ENCODE measurements at places on chromosomes 6 and 20.

- peak; percentile 35 for DNase-seq
Measured at GRCh38 chr6:109121411-109121810, 26.1 kb downstream of the CEP57L1 start.

DNA sequence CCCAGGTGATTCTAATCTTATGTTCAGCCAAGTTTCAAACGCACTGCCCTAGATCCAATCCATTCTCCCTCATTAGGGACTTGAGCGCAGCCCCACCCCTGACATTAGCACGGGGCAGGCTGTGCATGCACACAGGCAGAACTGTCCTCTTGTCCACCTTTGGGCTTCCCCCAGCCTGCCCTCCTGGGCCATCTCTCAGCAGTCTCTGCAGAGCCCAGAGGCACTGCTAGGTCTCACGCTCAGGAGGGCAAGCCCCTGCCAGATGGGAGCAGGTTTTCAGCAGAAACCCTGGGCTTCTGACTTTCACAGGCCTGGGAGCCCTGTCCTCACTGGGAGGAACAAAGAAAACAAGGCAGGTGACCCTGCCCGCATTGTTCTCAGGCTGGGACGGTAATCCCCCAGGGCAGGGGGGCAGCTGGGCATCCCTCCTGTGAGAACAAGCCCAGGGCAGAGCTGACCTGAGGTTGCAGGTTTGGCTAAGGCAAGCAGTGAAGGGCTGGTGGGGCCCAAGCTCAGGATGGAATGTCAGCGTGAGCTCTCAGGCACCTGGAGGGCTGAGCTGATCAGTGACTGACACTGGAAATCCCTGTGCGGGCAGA, 24.5 kb downstream of the KCNK5 start:
- no peak for DNase-seq

DNA sequence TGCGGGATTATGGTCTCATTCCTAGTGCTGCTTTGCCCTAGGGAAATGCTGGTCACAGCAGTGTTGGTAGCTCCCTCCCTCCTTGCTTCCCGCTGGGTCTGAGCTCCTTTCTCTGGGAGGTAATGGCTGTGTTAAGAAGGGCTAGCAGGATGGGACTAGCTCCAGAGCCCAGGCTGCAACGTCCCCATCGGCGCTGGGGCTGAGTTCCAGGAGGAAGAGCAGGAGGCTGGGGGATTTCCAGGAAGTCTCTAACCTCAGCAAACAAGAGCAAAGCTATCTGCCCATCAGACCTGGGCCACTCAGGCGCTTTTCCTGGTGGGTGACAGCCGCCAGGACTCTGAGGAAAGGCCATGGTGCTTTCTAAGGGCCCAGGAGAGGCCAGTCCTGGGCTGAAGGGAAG, 174.2 kb downstream of the DLL1 start:
- no peak for DNase-seq

GRCh38 chr6:137086031-137086430, 41.3 kb upstream of the IL20RA start:
- DNase-seq, result no peak

GRCh38 chr20:35465976-35466375, 10.6 kb downstream of the CEP250 start:
- DNase-seq, result no peak

GRCh38 chr6:145034664-145035063, 700.7 kb downstream of the EPM2A start:
- DNase-seq, result peak; percentile 42

GRCh38 chr20:59845472-59845871, 88.0 kb downstream of the SYCP2 start:
- no peak for DNase-seq

DNA sequence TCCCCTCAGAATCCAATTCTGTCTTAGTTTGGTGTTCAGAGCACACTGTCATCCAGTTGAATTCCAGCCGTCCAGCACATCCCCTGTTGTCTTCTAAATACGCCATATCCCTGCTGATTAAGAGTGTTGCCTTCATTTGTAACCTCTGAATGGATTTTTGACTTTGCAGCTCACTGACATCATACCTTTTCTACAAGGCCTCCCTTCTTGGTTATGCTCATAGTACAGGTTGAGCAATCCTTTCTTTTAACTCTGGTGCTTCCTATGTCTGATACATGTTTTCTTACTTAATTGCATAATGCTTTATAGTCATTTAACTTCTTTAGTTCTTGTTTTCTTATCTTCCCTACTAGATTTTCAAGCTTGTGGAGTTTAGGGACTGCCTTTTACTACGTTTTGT, 36.4 kb downstream of the XRN2 start:
- no peak for DNase-seq

GRCh38 chr6:44606504-44606903, 219.0 kb downstream of the CDC5L start:
- DNase-seq, result no peak

GRCh38 chr6:80234908-80235307, 128.4 kb downstream of the BCKDHB start:
- no peak for DNase-seq

DNA sequence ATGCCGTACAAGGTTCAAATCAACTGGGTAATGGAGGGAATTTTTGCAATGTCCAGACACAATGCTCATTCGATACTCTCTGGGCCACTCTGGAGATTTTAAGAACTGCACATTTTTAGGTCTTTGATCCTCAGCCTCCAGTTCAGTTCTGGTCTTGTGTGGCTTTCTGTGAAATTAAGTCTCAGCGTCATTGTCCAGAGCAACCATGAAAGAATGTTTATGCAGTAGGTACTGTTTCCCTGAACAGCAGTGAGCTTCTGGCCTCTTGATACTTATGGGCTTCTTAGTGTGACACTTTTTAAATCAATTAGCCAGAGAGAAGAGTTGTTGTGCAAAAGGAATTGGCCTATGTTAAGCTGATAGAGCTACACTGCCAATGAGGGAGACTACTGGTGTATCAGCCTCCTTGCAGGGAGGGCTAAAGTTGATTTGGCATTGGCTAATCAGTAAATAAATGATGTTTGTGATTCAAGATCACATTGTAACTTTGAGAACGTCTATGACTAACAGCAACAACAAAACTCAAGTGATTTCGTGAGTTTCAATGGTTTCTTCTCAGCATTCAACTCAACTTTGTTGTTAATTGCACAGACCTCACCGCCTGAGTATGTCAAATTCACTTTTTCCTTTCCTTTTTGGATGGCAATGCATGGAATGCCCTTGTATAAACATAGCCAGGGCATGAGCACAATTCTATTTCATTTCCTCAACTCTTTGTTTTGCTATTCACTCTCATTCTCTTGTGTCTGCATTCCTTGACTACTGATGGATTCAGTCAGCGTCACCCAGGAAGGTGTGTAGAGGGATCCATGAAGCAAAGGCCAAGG, 85.1 kb downstream of the GJA1 start:
- peak; percentile 97 for DNase-seq

DNA sequence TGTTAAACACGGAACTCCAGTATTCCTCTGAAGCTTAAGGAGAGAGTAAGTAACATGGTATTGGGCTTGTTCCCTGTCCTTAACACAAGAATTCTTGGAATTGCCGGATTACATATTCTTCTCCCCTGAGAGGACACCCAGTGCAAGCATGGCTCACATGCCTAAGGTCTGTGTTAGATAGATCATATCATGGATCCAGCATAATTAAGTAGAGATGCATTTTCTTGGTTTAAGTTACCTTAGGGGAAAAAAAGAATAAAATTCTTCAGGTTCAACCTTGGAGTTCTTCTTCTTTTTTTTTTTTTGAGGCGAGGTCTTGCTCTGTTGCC, 53.9 kb downstream of the AKAP12 start:
- peak; percentile 69 for DNase-seq

- peak; percentile 41 for DNase-seq
Measured at GRCh38 chr6:42449917-42450476, 1.7 kb downstream of the TRERF1 start.

GRCh38 chr6:16481697-16482399, 243.5 kb downstream of the GMPR start:
- DNase-seq, result no peak

- DNase-seq, result peak; percentile 11
Measured at GRCh38 chr20:25486377-25486776, 78.9 kb downstream of the GINS1 start.
